ENCODE measurements at places on chromosomes 3 and 15. TPM values are rescaled to one million over a fixed set of nuclear protein-coding genes. Genes with fewer than 3 reads are reported as not detected.

ACP3 gene
- 8.2 TPM for total RNA-seq

MINDY2 gene
- total RNA-seq: 13.9 TPM

KCNMB3 gene
- total RNA-seq: 6.8 TPM

FETUB gene
- total RNA-seq: not detected

IFT57 gene
- 45.3 TPM for total RNA-seq

OR5K2 gene
- total RNA-seq: not detected

SLC12A1 gene
- total RNA-seq: not detected

HLTF gene
- total RNA-seq: 10.9 TPM

PLCB2 gene
- total RNA-seq: 12.4 TPM

ZCWPW2 gene
- not detected for total RNA-seq

SEMA3B gene
- 82.7 TPM for total RNA-seq

TPRG1 gene
- total RNA-seq: 4.1 TPM

ATP13A4 gene
- total RNA-seq: 5.6 TPM

MOBP gene
- 1.3 TPM for total RNA-seq

SENP7 gene
- 11.9 TPM for total RNA-seq

GHSR gene
- not detected for total RNA-seq

GOLGA6L10 gene
- total RNA-seq: 1.3 TPM

AP4E1 gene
- total RNA-seq: 22.4 TPM

TCTA gene
- total RNA-seq: 7.8 TPM

CCDC33 gene
- not detected for total RNA-seq

QTRT2 gene
- 7.2 TPM for total RNA-seq

STRIT1 gene
- 2.5 TPM for total RNA-seq

CFAP100 gene
- total RNA-seq: not detected

CELSR3 gene
- 2.5 TPM for total RNA-seq

CAMK2N2 gene
- total RNA-seq: not detected

GOLGA8J gene
- 0.95 TPM for total RNA-seq

MAPKBP1 gene
- total RNA-seq: 36.4 TPM

PLS1 gene
- total RNA-seq: 344 TPM

Measured in transverse colon (tissue), 4 donors.